Progenitor cell of endocrine pancreas (in vitro differentiated cells): ENCODE measurements at places on chromosomes 3 and 15. TPM values are rescaled to one million over a fixed set of nuclear protein-coding genes. Genes with fewer than 3 reads are reported as not detected.

PRKCI gene
- total RNA-seq: 61.4 and 67.6 TPM in 2 replicates

GP9 gene
- total RNA-seq: not detected in 2 replicates

ZNF502 gene
- not detected in 2 replicates for total RNA-seq

GNAT1 gene
- total RNA-seq: 0.12 and 0.91 TPM in 2 replicates

DLL4 gene
- total RNA-seq: 6.2 and 6.5 TPM in 2 replicates

ST8SIA2 gene
- total RNA-seq: 19.0 and 19.7 TPM in 2 replicates

CRYGS gene
- 3.9 and 4.9 TPM in 2 replicates for total RNA-seq

FANCD2OS gene
- total RNA-seq: not detected in 2 replicates

IL17RD gene
- 30.4 and 37.9 TPM in 2 replicates for total RNA-seq

NRROS gene
- 1.4 and 2.0 TPM in 2 replicates for total RNA-seq

COLQ gene
- total RNA-seq: 9.2 and 9.9 TPM in 2 replicates

FGD5 gene
- total RNA-seq: 0.09 and 0.17 TPM in 2 replicates

EOMES gene
- total RNA-seq: 0.11 TPM in 1 of 2 replicates, not detected in the other

FAM227B gene
- 8.3 and 8.9 TPM in 2 replicates for total RNA-seq

ARPIN gene
- total RNA-seq: 19.6 and 20.4 TPM in 2 replicates

CFAP100 gene
- 0.79 and 1.00 TPM in 2 replicates for total RNA-seq

DUOX1 gene
- 1.4 and 1.6 TPM in 2 replicates for total RNA-seq

IGF2BP2 gene
- 187 and 190 TPM in 2 replicates for total RNA-seq

NMNAT3 gene
- total RNA-seq: 3.5 and 4.5 TPM in 2 replicates

CAMP gene
- not detected in 2 replicates for total RNA-seq

GNB4 gene
- total RNA-seq: 1.4 and 2.6 TPM in 2 replicates

ACOX2 gene
- total RNA-seq: 11.7 and 12.8 TPM in 2 replicates

LXN gene
- total RNA-seq: 12.3 and 13.3 TPM in 2 replicates

CCR8 gene
- total RNA-seq: not detected in 2 replicates

GDPGP1 gene
- 7.8 and 8.6 TPM in 2 replicates for total RNA-seq

POPDC2 gene
- total RNA-seq: 2.9 and 3.8 TPM in 2 replicates

DLEC1 gene
- total RNA-seq: 1.3 and 1.8 TPM in 2 replicates

ZPLD1 gene
- total RNA-seq: not detected in 2 replicates

LMAN1L gene
- total RNA-seq: not detected in 2 replicates

LDHAL6B gene
- not detected in 2 replicates for total RNA-seq

ECE2 gene
- not detected in 2 replicates for total RNA-seq
